ENCODE measurements at places on chromosomes 1 and 21. TPM values are rescaled to one million over a fixed set of nuclear protein-coding genes. Genes with fewer than 3 reads are reported as not detected.
A peak's percentile ranks its signal among the peaks of the same experiment; 100 is the strongest.

DNA sequence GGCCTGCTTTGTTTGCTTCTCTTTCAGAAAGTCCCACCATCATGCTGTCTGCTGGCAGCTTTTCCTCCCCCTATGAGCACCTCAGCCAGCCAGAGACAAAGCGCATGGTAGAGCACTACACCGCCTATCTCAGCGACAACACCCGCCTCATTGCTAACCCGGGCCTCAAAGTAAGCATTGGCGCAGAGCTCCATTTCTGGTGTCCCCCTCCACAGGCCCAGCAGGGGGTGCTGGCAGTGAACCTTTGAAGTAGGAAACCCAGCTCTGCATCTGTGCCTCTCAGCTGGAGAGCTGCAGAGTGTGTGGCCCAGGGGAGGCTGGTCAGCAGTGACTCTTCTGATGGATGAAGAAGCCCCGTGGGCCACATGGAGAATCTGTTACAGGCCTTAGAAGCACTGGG lies 81.2 kb upstream of the RAVER2 start:
- peak; percentile 5 for DNase-seq

GRCh38 chr1:227558732-227559262 lies 4.6 kb upstream of the ZNF678 start:
- DNase-seq, result no peak

GABRD gene
- total RNA-seq, result not detected

DNA sequence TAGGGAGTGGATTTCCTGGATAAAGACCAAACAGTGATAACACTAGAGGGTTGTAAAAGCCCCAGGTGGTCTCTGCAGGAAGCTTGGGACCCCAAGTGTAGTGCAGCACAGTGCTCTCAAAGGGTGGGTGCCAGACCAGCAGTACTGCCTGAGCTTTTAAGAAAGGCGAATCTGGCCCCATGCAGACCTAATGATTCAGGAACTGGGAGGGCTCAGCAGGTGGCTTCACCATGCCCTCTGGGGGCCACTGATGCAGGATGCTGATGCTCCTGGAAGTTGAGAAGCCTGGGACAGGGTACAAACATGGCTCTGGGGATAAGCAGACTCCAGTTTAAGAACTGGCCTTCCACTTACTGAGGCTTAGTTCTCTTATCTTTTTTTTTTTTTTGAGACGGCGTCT lies 29.1 kb upstream of the NEK2 start:
- no peak for DNase-seq

DNA sequence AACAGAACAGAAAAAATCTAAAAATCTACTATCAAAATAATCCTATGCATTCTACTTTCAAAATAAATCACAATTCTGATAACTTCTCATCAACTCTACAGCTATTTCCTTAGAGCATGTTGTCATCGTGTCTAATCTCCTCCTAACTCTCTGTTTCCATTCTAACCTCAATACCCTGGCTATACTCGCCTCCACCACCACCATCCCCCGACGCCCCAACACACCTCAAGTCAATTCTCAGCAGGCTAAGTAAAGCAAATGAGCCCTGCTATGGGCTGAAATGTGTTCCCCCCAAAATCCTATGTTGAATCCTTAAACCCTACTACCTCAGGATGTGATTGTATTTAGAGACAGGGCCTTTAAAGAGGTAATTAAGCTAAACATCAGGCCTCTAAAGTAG lies 34.6 kb downstream of the NRDC start:
- no peak for DNase-seq

TCHH gene
- 0.10 TPM for total RNA-seq

DNA sequence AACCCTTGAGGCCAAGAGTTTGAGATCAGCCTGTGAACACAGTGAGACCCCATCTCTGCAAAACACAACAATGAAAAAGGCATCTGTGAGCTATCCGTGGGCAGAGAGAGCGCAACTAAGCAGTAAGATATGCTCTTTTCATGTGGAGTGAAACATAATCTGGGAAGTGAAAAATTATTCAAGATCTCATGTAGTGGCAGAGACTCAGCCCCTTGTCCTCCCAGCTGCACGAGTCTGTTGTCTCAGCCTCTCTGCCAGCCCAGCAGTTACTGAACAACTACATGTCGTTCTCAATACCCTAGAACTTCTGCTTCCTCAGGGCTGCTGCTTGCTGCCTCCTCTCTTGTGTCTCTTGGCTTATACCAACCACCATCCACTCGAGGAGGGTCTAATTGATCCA lies 61.3 kb upstream of the WDR26 start:
- no peak for DNase-seq

- DNase-seq, result no peak
Observed at GRCh38 chr1:11486231-11487009, 7.5 kb downstream of the DISP3 start.

DNA sequence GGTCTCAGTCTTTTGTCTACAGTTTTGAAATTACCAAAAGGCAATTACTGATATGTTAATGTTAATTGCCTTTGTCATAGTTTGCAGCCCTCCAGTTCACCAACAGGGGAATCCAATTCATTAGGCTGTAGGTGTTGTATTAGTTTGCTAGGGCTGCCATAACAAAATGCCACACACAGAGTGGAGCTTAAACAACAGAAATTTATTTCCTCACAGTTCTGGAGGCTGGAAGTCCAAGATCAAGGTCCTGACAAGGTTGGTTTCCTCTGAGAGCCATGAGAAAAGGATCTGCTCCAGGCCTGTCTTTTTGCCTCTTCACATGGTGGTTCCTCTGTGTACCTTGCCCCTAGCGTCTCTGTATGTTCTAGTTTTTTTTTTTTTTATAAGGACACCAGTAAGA lies 1.3 kb downstream of the RTCA start:
- DNase-seq, result no peak

GRCh38 chr21:33384841-33385331 lies 18.3 kb upstream of the IFNGR2 start:
- no peak for DNase-seq

- DNase-seq, result peak; percentile 83
Observed at GRCh38 chr1:156805766-156806511, 10.7 kb downstream of the SH2D2A start.

PTGFR gene
- 11.1 TPM for total RNA-seq

- no peak for DNase-seq
Observed at GRCh38 chr1:12486401-12487005, 131.5 kb downstream of the DHRS3 start.

DNA sequence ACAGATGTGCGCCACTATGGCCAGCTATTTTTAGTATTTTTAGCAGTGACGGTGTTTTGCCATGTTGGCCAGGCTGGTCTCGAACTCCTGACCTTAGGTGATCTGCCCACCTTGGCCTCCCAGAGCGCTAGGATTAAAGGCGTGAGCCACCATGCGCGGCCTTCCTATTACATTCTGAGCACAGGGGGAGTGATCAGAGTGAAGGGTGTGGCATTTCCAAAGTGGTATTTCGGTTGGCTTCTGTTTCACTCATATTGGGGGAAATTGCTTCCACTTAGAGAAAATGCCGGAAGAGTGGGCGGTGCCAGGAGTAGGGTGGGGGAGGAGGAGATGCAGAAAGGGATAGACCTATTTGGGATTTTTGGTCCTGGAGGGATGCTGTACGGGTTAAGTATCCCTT lies 4.3 kb downstream of the PIK3CD start:
- DNase-seq, result no peak

GRCh38 chr1:17949511-17949910 lies 158.1 kb upstream of the IGSF21 start:
- no peak for DNase-seq

DNA sequence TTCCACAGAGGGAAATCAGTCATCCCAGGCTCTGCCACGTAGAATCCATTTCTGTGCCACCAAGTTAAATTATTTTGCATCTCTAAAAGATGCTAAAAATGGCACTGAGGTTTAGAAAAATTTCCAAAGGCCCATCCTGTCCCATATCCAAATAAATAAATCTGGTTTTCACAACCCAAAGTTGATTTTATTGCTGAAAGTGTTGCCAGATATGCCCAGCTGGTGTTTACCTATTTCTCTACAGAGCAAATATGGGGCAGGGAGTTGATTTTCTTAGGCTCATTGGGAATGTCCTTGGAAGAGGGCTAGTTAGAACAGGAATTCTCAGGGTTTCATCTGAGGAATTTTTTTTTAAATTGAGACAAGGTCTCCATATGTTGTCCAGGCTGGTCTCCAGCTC lies 19.0 kb downstream of the MAP1LC3C start:
- DNase-seq, result no peak

PTGFRN gene
- 35.6 TPM for total RNA-seq

SPOCD1 gene
- total RNA-seq, result 27.6 TPM

DNA sequence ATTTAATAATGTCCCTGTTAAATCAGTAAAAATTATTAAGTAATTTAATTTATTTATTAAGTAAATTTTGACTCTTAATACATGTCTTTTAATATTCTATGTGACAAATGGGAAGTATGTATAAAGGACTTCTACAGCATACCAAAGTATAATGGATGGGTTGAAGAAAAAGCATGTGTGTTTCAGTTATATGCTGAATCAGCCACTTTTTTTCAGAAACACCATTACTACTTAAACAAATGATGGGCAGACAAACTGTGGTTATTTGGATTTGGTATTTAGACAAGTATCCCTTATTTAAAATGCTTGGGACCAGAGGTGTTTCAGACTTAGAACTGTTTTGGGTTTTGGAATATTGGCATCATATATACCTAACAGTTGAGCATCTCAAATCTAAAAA lies 176.3 kb upstream of the DMRTA2 start:
- no peak for DNase-seq

GRCh38 chr1:118485757-118486156 lies 300.7 kb upstream of the SPAG17 start:
- no peak for DNase-seq

DNA sequence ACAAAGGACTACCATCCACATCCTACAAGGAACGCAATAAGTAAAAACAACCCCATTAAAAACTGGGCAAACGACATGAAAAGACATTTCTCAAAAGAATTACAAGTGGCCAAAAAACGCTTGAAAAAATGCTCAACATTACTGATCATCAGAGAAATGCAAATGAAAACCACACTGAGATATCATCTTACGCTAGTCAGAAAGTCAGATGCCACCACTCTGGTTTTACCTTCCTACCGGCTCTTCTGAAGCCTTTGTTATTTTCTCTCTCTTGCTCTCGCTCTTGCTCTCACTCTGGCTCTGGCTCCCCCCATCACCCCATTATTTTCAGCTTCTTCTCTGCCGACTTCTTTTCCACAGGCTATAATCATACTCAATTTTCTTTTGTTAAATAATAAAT lies 38.8 kb downstream of the VPS45 start:
- no peak for DNase-seq

DNA sequence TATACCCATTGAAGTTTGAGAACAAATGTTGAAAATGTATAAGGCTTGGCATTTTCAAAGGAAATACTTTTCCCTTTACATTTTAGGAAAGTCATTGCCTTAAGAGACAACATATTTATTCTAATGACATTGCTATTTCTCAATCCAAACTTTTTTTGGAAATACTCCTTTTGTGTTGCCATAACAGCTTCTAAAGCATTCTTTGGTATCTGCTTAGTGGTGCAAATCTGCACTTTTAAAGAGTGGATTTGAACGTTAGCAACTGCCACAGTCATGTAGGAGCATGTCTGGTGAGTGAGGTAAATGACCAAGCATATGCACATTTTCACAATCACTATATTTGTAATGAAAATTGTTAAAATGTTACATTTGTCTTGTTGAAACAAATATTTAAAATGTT lies 124.4 kb upstream of the GORAB start:
- DNase-seq, result no peak

DNA sequence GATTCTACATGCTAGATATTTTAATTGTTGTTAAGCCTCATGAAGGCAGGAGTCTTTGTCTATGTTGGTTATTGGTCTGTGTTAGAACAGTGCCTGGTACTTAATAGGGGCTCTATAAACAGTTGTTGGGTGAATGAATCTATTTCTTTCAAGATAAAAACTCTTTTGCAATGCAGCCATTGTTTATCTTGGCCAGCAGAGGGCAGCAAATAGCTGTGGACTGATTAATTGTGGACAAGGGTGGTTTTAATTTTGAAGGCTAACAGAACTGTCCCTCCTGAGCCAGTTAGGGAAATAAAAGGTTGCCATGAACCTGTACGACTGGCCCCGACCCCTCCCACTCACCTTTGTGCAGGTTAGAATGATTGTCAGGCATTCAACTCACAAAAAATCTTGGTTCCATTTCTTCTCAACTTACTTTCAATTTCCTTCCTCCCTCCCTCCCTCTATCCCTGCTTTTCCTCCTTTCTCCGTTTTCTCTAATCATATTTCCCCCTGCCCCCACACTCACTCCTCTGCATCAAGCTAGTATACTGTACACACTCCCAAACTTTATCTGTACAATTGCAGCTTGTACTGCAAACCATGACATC lies 66.3 kb upstream of the DIRAS3 start:
- no peak for DNase-seq

NBL1 gene
- 75.9 TPM for total RNA-seq

- DNase-seq, result peak; percentile 98
Observed at GRCh38 chr1:247007511-247008405, at the start of gene ZNF695. TSS of gene ZNF695 (minus strand) at chr1:247008057. CDS start at chr1:247007908, 149 bp downstream.

- no peak for DNase-seq
Observed at GRCh38 chr1:67323087-67323486, 15.4 kb downstream of the IL12RB2 start.

GRCh38 chr1:210536254-210536961 lies 207.7 kb downstream of the HHAT start:
- DNase-seq, result no peak

DNA sequence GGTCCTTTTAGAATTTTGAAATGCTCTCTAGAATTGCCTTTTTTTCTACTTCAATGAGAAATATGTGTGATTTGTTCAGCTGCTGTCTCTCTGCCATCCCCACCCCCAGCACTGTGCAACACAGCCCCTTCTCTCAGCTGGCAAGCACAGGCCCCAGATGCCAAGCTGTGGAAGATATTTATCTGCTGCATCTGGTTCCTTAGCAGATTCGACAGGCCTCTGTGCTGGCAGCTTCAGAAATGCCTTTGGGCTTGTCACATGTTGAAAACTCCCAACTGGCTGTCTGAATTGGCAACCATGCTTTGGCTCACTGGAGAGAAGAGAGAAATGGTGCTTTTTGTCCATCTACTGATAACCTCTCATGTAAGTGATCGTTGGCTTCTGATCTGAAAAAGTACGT lies 206.7 kb upstream of the C1orf87 start:
- no peak for DNase-seq
